Amniotic stem cell (primary cell): ENCODE measurements at places on chromosomes 2 and 18.

DNA sequence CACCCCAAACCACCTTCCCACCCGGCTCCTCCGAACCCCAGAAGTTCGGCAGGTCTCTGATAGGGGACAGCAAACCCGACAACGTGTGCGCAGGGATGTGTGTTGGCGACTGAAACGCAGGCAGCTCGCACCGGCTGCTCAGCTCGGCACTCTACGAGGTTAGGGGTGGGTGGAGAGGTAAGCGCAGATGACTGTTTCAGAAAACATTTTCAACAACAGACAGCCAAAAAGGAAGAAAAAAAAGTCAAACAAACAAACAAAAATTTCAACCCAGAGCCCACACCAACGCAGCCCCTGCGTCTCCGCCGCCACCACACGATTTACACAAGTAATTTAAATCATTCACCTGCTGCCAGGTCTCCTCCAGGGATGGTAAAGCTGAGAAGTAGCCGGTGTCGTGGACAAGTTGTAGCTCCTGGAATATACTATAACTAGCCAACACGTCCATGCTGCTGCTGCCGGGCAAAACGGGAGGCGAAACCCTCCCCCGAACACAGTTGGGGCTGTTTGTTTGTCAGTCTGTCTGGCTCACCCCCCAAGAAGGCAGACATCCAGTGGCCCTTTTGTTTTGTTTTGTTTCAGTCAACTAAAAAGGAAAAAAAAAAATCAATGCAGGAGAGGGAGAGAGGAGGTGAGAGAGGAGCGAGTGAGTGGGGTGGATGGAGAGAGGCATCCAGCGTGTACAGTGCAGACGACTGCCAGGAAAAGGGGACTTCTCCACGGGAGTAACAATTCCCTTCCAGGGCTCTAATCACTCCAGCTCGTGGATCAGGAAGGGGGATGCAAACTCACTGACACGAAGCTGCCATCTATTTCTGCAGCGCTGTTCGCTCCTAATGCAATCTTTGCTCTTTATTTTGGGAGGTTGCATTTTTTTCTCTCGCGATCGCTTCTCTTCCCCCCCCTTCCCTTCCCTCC, at the start of gene KLF7:
Gene KLF7 (minus strand): TSS at position 828 of the 918 bp plus-strand sequence. CDS start 380 bp downstream, at position 448.
- no peak for DNase-seq

DNA sequence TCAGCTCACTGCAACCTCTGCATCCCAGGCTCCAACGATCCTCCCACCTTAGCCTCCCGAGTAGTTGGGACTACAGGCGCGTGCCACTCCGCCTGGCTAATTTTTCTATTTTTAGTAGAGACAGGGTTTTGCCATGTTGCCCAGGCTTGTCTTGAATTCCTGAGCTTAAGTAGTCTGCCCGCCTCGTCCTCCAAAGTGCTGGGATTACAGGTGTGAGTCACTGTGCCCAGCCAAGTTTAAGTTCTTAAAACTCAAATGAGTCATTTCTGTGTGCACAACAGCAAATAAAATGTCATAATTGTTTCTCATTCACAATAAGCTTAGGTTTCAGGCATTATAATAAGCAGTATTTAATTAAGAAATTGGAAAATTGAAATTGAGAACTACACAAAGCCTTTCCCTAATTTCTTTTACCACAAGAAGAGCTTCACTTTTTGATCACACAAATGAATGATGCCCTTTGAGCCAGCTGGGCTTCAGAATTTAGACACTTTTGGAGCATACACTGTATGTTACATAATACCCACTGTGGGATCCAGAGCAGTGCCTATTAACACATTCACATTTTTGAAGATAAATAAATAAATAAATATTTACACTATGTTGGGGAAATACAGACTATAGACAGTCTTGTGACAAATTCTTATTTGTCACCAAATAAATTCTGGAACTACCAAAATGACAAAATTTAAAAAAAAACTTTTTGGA, 8.6 kb upstream of the ME2 start:
- peak; percentile 53 for DNase-seq

GRCh38 chr2:119546447-119546767, 2.2 kb downstream of the CFAP221 start:
- DNase-seq = no peak

DNA sequence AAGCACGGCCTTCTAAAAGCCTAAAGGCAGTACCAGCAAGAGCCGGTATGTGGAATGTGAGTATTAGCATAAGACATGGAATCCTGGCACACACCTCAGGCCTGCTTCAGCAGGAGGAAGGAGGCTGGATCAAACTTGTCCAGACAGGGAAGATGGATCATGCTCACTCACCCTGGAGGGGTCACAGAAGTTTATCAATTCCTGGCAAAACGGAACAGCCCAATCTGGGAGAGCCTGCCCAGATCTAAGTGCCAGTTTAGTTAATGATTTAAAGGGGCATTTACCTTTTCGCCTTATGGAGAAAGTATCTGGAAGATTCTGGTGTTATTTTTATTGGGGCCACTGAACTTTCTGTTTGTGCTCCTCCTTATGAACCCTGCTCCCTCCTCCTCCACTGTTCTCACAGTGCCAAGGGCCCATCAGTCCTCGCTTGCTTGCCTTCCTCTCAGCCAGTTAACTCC, 58.3 kb upstream of the NFE2L2 start:
- DNase-seq = no peak

GRCh38 chr2:215427585-215427984, 8.3 kb downstream of the FN1 start:
- no peak for DNase-seq

- no peak for DNase-seq
These were observed 44.3 kb upstream of the CABYR start for GRCh38 chr18:24094561-24094960.

- DNase-seq = no peak
These were observed 56.1 kb downstream of the TNP1 start for GRCh38 chr2:216803791-216804190.

- DNase-seq = no peak
These were observed 2.8 kb upstream of the LBX2 start for GRCh38 chr2:74502147-74502719.

GRCh38 chr18:54100920-54101470, 123.5 kb downstream of the MBD2 start:
- no peak for DNase-seq

DNA sequence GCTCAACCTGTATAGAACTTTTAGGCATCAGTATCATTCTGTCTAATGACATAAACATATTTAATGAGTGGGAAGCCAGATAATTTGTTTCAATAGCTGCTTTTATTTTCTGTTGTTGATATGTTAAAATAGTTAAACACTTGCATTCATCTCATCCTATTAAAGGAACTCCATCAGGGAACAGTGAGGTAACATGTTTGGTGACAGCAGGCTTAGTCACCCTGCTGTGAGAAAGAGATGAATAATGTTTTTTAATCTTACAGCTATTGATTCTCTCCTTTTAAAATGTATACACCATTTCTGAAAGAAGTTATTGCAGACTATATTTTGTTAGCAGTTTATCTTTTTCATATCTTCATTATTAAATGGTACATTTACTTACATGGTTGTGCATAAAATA, 123.3 kb upstream of the CWC22 start:
- no peak for DNase-seq

GRCh38 chr2:62181843-62182242, 14.1 kb upstream of the B3GNT2 start:
- no peak for DNase-seq

- DNase-seq = no peak
These were observed 237.5 kb downstream of the KLHL29 start for GRCh38 chr2:23622466-23622865.

DNA sequence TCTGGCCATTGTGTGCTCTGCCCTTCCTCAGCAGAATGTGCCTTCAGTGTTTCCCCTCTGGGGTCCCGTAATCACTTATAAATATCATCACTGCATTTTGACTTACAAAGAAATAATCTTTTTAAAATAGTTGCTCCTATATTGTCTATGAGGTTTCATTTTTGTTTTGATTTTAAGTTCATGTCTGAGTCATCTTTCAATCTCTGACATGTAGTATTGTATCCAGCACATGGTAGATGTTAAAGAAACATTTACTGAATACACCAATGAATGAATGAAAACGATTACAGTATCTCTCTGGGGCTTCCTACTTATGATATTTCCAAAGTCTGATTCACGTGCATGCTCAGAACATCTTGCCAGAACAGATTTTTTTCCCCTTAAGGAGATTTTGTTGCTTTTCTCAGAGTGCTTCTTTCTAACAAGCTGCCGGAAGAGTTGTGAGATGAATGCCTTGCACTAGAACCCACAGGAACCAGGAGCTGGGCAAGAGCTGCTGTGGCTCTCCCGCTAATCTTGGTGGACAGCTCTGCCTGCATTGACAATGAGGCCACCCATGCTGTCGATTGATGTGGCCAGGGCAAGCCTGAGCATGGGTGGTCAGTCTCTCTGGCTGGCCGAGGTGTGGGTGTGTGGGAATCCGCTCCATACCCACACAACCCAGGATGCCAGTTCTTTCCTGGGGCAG, 199.4 kb downstream of the CYRIA start:
- DNase-seq = no peak

GRCh38 chr2:160920791-160921303, 239.4 kb upstream of the TANK start:
- DNase-seq = peak; percentile 83

GRCh38 chr2:28399289-28399688, 6.6 kb downstream of the FOSL2 start:
- no peak for DNase-seq
